ENCODE measurements at places on chromosomes 13 and 19. TPM values are rescaled to one million over a fixed set of nuclear protein-coding genes. Genes with fewer than 3 reads are reported as not detected.

DNA sequence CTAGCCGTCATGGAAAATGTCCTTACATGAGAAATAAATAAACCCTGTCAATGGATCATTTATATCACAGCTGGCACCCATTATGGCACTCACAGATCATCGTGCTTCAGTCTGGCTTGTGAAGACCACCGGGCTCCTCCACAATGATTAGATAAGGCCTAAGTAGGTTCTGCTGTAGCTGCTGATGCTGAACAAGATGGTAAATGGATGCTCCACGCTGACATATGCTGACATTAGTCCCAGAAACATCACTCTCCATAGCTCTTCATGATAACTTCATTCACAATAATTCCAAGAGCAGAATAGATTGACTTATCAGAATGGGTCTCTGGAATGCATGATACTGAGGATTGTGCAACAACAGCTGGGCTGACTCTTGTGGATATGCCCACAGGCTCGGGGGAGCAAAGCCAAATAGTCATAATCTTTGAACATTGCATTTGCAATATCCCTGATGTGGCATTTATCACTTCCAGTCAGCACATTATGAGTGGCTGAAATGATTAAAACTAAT lies 63.8 kb upstream of the RXFP2 start:
- DNase-seq: peak; percentile 16

GRCh38 chr19:3186891-3187661 lies 1.3 kb downstream of the NCLN start:
- no peak for DNase-seq

DNA sequence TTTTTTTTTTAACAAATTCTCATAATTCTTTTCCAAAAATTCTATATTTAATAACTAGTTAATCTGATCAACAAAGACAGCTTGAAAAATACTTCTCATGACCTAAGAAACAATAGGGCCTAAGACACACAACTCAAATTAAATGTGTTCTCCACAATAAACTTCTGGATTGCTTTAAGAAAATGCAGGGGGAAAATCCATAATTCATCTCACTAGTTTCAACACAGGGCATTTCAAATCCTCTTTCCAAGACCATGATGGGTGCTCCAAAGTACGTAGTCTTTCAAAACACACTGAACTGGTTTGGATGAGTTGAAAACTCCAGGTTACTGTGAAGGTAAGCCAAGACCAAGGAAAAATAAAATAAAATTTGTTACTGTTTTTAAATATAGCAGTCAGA lies 62.6 kb downstream of the DCLK1 start:
- no peak for DNase-seq

DNA sequence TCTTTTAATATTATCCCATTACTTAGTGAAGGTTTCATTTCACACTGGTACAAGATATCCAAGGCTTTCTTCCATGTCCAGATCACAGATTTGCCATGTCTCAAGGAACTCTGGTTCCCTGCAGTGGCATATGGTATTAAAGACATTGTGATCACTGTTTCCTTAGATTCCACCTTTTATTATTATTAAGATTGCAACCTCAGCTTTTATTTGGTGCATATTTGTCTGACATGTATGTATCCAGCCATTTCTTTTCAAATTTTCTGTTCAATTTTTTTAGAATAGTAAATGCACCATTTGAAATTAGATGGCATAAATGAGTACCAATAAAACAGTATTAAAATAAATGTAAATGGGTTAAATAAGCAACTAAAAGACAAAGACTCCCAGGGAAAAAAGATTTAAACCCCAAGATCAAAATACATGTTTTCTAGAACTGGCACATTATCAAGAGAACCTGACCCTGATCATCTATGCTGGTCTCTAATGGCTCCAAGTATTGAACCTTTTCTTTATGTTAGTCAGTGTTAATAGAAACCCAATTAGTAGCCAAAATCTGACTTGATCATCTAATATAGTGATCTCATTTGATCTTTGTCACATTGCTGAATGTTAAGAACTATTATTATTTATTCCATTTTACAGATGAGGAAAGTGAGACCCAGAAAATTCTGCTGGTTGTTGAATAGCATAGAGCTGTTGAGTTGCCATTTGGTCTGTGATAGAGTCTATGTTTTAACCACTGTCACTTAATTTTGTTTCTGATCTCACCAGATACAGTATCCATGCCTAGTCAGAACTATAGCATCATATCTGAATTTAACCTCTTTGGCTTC lies at the start of gene OR10H4:
TSS of gene OR10H4 (plus strand) at position 786 of the 836 bp plus-strand sequence. CDS start at position 786, 0 bp downstream.
- no peak for DNase-seq

GRCh38 chr13:72952529-72953141 lies 106.2 kb upstream of the KLF5 start:
- DNase-seq: no peak

- no peak for DNase-seq
These were observed at the start of gene VAV1 for GRCh38 chr19:6772028-6772865. TSS of gene VAV1 (plus strand) at chr19:6772708. CDS start at chr19:6772808, 100 bp downstream.

The CNN2 gene
- 259 TPM for total RNA-seq

DNA sequence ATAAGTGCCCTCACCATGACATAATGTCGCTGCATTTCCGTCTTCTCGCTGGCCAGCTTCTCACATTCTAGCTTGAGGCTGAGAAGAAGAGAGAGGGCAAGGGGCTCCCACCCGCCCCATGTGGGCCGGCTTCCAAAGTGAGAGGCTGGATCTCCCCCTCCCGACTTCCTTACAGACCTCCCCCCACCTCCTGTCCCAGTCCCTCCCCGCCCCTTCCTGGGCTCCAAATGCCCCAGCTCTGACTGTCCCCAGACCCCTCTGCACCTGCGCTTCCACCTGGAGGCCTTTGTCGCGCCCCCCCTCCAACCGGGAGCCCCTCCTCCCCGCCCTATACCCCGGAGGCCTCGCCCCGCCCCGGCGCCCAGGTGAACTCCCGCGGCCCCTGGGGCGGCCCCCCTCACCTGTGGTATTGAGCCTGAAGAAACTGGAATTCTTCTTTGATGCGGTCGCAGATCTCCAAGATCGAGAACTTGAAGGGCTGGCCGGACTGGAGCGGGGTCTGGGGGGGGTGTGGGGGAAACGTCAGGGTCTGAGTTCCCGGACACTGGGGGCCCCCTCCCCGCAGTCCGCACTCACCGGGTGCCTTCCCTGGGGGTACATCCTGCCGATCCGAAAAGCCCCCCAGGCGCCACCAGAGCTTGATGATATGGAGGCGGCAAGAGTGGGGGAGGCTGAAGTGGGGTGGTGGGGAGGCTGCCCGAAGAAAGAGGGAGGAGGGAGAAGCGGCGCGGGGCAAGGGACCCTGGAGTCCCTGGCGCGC lies 595 bp downstream of the TLE2 start:
- no peak for DNase-seq

The PRRG2 gene
- total RNA-seq: 0.17 TPM

GRCh38 chr13:50400035-50400726 lies 384.9 kb downstream of the KCNRG start:
- DNase-seq: peak; percentile 76

DNA sequence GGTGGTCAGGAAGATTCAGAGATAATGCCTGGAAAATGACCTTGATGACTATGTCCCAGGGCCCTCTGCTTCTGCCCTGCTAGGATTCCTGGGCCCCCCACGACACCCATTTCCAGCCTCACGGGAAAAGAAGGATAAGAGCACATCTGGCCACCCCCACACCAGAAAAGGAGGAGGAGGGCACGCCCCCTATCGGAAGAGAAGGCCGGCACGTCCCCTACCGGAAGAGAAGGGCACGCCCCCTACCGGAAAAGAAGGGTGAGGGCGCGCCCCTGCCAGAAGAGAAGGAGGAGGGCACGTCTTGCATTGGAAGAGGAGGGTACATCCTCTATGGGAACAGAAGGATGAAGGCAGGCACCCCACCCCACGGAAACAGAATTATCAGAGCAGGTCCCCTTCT lies 84.3 kb downstream of the IER2 start:
- DNase-seq: peak; percentile 27

The VMAC gene
- total RNA-seq: 4.4 TPM

GRCh38 chr13:40666933-40667621 lies 636 bp upstream of the FOXO1 start:
- peak; percentile 46 for DNase-seq

All from M059J (cell line).